Left lobe of liver (tissue), 2 donors: ENCODE measurements at places on chromosomes 3 and 15.

GRCh38 chr3:171415070-171415469 lies 45.1 kb downstream of the TNIK start:
- DNase-seq = no peak

- DNase-seq = no peak
Observed at GRCh38 chr3:55893045-55893664, 406.0 kb upstream of the WNT5A start.

DNA sequence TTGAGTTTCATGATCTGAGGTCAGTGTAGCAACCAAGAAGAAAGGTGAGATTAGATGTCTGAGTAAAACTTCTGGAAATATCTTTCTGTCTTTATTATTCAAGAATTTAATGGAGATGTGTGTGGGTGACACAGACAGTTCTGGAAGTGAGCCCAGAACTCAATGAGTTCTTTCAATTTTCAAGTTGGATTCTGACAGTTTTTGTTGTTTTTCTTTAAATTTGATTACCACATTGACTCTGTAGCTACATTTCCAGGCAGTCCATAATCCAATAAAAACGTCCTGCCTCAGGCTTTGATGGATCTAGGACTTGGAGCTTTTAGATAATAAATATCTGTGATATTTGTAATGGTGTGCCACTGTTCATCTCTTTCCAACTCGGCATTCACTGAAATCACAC lies 3.9 kb upstream of the PARP14 start:
- DNase-seq = no peak

GRCh38 chr3:103295974-103296570 lies 861.3 kb downstream of the ZPLD1 start:
- no peak for DNase-seq
